ENCODE measurements at places on chromosomes 3 and 15.

- no peak for DNase-seq
These were observed 133.4 kb upstream of the ROPN1 start for GRCh38 chr3:124125315-124125714.

GRCh38 chr3:176964661-176965060 lies 232.6 kb downstream of the TBL1XR1 start:
- DNase-seq: peak; percentile 80

- DNase-seq: peak; percentile 79
These were observed 1045.5 kb upstream of the NR2F2 start for GRCh38 chr15:95284933-95285421.

DNA sequence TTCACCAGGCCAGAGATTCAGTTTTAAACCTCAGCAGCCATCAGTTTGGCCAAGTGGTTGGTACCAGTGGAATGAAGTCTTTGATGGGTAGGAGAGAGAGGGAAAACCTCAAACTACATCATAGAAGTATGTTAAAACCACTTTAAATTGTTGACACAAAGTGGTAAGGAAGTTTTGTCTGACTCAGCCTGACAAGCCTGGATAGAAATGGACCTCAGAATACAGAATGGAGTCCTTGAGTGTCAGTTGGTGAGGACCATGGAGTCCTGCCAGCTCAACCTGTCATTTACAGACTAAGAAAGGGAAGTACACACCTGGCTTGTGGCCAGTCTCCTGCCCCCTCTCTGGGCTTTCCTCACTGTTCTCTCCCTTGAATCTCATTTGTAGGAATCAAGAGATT lies 12.1 kb downstream of the EAF1 start:
- DNase-seq: peak; percentile 46

GRCh38 chr3:58082047-58082446 lies 73.8 kb downstream of the FLNB start:
- DNase-seq: peak; percentile 94

DNA sequence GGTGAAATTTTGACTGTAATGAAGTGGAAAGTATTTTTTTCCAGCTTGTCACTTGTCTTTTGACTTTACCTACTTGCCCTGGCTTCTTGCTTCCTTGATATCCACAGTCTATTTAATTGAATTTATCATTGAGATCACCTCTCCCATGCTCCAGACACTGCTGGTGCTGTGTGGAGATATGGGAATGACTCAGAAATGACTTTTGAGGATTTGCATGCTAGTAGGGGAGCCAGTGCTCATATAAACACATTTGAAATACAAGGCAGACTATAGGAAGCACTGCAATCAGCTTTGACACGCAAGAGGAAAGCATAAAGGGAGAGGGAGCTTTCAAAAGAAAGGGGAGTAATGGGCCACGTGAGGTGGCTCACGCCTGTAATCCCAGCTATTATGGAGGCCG lies 7.3 kb upstream of the TRPM1 start:
- DNase-seq: peak; percentile 24

DNA sequence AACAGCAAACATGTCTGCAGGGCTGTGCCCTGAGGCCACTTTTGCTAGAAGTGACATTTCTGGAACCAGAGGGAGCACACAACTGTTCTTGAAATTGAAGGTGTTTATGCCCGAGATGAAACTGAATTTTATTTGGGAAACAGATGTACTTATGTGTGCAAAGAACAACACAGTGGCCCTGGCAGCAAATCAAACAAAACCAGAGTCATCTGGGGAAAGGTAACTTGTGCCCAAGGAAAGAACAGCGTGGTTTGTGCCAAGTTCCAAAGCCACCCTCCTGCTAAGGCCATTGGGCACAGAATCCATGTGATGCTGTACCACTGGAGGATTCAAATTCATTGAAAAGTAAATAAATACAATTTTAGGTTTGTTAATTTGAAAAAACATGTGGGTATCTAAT lies 31.2 kb upstream of the RARRES1 start:
- DNase-seq: no peak

GRCh38 chr3:12301031-12301430 lies 12.2 kb downstream of the PPARG start:
- DNase-seq: no peak

DNA sequence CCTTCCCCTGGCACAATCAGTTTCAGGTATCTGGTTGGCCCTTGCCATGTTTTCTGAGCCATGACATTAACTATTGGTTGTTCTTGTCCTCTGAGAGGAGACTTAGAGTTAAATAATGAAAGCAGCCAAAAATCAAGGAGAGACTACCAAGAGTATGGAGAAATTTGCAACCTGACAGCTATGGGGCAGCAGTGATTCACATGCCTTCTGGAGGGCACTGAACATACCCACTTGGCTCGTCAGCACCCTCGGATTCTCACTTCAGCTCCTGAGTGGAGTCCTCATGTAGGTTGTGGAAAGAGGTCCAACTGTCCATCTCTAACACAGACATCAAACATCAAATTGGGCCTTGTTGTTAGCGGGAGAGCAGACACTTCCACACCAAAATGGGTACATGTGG lies 265.6 kb downstream of the EBLN2 start:
- no peak for DNase-seq

- no peak for DNase-seq
These were observed 9.2 kb downstream of the NEIL1 start for GRCh38 chr15:75356006-75356405.

GRCh38 chr3:3862534-3862933 lies 63.3 kb downstream of the LRRN1 start:
- no peak for DNase-seq

GRCh38 chr3:53842436-53843194 lies 3.6 kb downstream of the CHDH start:
- peak; percentile 18 for DNase-seq

- no peak for DNase-seq
These were observed 40.7 kb downstream of the GLCE start for GRCh38 chr15:69200832-69201745.

GRCh38 chr3:139319428-139320402 lies 24.1 kb upstream of the MRPS22 start:
- no peak for DNase-seq

GRCh38 chr15:50068016-50068415 lies 51.0 kb downstream of the ATP8B4 start:
- no peak for DNase-seq

- DNase-seq: no peak
These were observed 792.6 kb downstream of the NAALADL2 start for GRCh38 chr3:175651716-175652115.

- no peak for DNase-seq
These were observed 444.3 kb upstream of the ATP11B start for GRCh38 chr3:182349051-182349450.

GRCh38 chr3:85258819-85259218 lies 300.0 kb downstream of the CADM2 start:
- DNase-seq: no peak

GRCh38 chr3:119630128-119630879 lies 30.1 kb downstream of the POPDC2 start:
- DNase-seq: peak; percentile 89

GRCh38 chr3:150351398-150351797 lies 56.7 kb upstream of the TSC22D2 start:
- DNase-seq: peak; percentile 51

- no peak for DNase-seq
These were observed 31.7 kb upstream of the GOLIM4 start for GRCh38 chr3:168127466-168127865.

DNA sequence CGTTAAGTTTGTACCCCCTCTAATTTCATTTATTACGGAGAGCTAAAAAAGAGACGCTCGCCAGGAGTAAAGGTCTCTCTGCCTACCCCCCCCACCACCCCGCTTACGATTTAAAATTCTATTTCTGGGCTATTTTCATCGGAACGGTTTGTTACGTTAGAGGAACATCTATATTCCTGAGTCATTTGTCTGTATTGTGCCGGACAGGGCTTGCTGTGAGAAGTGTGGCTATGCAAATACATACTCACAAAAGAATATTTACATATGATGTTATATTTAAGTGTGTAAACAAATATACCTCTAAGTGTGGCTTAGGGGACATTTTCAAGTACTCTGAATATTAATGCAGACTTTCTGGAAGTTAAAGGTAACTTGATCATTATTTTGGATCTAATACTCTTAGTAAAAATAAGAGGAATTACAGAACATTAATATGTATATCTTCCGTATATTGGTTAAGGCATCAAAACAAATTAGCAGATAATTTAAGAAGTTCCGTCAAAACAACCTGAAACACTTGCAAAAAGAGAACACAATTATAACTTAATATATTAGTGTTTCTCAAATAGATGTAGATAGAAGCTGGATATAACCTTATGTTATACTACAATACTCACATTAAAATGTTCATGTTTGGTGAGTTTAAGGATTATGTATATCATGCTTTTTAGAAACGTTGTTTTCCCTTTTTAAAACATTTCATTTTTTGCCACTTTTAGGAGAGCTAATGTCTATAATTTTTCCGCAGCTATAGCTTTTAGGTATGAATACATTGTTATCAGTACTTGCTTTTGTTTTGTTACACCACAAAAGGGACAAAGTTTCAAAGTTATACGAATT lies 1.6 kb upstream of the SHOX2 start:
- no peak for DNase-seq

DNA sequence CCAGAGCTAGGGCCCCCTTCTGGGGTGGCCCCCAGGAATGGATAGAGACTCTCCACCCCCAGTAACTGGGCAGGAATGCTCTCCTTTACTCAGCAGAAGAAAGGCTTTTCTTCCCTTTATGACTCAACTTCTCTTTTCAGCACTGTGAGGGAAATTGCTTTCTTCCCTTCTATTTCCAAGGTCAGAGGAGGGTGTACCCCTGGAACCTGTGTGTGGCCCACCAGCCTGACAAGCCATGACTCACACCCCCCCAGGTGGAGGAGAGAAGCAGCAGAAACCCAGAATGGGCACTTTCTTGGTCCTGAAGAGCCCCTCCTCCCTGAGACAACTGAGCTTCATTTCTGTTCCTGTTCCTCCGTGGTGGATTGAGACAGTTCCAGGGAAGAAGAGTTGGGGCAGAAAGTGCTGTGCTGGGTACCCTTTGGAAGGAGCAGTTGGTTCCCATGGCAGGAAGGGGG lies 2.7 kb upstream of the ANKRD63 start:
- DNase-seq: no peak

DNA sequence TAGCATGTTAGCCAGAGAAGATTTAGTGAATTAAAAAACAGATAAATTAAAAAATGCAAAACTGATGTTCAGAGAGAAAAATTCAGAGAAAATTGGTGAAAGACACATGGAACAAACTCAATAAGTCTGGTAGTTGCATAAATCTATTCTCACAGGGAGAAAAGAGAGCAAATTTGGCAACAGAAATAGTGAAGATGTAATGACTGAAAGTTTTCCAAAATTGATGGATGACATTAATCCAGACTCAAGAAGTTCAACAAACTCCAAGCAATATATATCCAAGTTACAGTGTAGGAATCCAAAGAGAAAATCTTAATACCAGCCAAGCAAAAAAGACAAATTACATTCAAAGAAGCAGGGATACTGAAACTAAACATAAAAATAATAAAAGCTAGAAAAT lies 302.7 kb upstream of the ARPP21 start:
- DNase-seq: no peak

- no peak for DNase-seq
These were observed 114.0 kb downstream of the LRRC28 start for GRCh38 chr15:99365242-99365641.

DNA sequence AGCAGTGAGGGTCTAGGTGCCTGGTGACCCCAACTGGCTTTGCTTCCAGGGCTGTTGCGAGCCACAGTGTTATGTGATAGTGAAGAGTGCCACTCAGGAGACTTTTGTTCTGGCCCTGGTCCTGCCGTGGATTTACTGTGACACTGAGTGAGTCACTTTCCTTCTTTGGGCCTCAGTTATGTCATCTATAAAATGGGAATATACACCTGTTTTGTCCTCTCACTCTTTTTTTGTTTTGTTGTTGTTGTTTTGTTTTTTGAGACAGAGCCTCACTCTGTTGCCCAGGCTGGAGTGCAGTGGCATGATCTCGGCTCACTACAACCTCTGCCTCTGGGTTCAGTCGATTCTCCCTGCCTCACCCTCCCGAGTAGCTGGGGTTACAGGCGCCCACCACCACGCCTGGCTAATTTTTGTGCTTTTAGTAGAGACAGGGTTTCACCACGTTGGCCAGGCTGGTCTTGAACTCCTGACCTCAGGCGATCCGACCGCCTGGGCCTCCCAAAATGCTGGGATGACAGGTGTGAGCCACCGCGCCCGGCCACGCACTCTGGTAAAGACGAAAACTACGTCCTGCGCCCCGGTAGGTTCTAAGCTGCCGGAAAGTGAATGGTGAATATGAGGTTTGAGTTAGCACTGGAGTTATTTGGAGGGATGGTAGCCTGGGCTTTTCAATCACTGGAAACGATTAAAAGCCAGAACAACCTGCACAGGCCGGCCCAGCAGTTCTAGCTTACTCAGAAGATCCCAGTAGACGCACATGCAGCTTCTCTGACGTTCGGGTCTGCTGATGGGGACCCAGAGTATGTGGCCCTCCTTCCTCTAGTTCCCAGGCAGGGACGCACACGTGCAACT lies 46.6 kb downstream of the BDH1 start:
- DNase-seq: no peak

GRCh38 chr3:161946443-161946960 lies 449.9 kb downstream of the OTOL1 start:
- DNase-seq: no peak

- DNase-seq: no peak
These were observed 43.4 kb upstream of the FAH start for GRCh38 chr15:80109388-80109787.

DNA sequence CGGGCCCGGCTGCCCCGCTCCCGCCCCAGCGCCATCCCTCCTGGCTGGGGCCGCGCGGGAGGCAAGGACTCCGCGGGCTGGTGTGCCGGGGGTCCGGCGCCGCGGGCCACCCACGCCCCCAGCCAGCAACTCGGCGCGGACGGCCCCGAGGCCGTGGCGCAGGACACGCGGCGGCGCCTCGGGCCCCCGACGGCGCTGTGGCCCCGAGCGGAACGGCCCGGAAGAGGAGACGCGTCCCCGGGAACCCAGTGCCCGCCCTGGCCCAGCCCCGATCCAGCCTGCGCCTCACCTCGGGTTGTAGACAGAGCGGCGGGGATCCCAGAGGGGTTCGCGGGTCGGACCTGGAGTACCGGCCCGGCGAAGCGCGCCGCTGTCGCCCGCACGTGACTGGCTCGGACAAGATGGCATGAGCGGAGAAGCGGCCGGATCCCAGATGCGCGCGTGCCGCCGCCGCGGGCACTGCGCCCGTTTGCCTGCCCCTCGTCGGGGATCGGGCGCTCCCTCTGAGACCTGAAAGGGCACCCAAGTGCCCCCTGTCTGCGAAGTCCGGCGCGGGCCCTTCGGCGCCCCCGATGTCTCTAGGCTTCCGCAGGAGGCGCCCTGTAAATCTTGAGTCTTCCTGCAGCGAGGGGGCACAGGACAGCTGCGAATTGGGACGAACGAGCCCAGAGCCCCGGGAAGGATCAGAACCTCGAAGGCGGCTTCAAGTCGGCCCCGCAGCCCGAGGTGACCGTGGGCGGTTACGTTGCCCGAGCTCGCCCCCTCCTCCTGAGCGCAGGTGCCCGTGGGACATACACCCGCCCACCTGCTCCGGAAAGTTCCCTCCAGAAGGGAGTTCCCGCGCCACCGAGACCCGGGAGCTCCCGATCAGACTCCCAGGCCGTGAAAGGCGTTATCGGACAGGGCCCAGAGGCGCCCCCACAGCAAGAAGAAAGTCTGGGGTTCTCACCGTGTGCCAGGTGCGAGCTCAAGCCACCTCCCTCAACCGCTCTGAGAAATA lies 598 bp upstream of the SFMBT1 start:
- peak; percentile 19 for DNase-seq

GRCh38 chr3:56423661-56424099 lies 44.6 kb downstream of the ERC2 start:
- DNase-seq: no peak
